ENCODE measurements at places on chromosomes 6 and 20. TPM values are rescaled to one million over a fixed set of nuclear protein-coding genes. Genes with fewer than 3 reads are reported as not detected.

Gene DEF6
- 3.2 TPM for total RNA-seq

Gene STMND1
- not detected for total RNA-seq

Gene ASXL1
- total RNA-seq = 31.6 TPM

Gene HTR1E
- total RNA-seq = not detected

Gene CRYBG1
- 4.4 TPM for total RNA-seq

Gene NHSL1
- 11.5 TPM for total RNA-seq

Gene APCDD1L
- 5.1 TPM for total RNA-seq

Gene MUC22
- not detected for total RNA-seq

DNA sequence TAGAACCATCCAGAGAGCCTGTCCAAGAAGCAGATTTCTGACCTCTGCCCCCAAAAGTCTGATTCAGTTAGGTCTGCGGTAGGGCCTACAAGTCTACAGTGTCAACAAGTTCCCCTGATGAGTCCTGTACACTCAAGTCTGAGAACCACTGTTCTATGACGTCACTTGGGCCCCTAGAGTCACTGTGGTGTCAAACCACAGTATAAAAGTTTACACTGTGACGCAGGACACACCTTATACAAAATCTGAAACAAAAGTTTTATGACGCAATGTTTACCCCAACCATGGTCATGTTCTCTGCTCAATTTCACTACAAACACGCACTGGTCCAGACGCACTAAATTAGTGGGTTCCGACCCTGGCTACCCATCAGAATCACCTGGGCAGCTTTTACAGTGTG lies 17.9 kb downstream of the SLA2 start:
- no peak for DNase-seq

GRCh38 chr6:33375143-33375671 lies 16.4 kb upstream of the KIFC1 start:
- DNase-seq = peak; percentile 49

GRCh38 chr6:34374069-34374468 lies 18.4 kb downstream of the NUDT3 start:
- no peak for DNase-seq

- no peak for DNase-seq
These were observed 499.0 kb upstream of the SLC35B3 start for GRCh38 chr6:8934318-8934717.

- DNase-seq = no peak
These were observed 579.6 kb downstream of the COL12A1 start for GRCh38 chr6:74626288-74626687.

GRCh38 chr20:61023612-61024011 lies 228.4 kb upstream of the CDH4 start:
- no peak for DNase-seq

GRCh38 chr20:50788045-50788991 lies 6.5 kb upstream of the BCAS4 start:
- DNase-seq = no peak

GRCh38 chr6:163793011-163793983 lies 378.8 kb downstream of the QKI start:
- DNase-seq = peak; percentile 86

DNA sequence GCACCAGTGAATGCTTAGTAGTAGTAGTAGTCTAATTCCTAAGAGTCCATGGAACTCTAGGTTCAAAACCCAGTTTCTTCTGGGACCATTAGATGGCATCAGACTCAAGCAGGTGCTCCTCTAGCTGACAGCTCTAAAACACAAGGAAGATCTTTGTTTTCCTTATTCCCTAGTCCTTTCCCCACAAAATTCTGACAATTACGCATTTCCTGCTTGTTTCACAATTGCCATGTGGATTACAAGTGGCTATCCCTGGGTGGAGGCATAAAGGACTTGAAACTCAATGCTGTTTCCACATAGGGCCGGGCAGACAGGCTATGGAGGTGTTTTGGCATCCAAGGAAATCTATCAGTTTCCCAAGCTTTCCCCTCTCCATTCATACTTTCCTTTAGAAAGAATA lies 9.2 kb upstream of the HLA-DOB start:
- no peak for DNase-seq

DNA sequence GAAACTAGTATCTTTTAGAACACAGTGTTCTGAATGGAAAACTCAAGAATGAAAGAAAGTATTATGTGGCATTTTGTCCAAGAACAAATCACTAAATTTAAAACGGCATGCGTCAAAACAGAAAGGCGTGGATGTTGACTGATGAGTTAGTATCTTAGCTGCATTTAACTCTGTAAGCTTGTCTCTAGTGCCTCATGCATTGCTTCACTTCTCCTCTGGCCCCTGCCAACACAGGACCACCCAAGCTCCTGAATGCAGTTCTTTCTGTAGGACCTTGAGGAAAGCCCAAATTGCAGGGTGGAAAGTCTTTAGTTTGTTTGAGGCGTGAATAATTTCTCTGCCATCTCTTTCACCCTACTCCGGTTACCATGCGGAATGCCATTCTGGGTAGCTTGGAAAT lies 632.2 kb downstream of the COL12A1 start:
- no peak for DNase-seq

GRCh38 chr6:148771212-148771601 lies 24.4 kb downstream of the UST start:
- no peak for DNase-seq

DNA sequence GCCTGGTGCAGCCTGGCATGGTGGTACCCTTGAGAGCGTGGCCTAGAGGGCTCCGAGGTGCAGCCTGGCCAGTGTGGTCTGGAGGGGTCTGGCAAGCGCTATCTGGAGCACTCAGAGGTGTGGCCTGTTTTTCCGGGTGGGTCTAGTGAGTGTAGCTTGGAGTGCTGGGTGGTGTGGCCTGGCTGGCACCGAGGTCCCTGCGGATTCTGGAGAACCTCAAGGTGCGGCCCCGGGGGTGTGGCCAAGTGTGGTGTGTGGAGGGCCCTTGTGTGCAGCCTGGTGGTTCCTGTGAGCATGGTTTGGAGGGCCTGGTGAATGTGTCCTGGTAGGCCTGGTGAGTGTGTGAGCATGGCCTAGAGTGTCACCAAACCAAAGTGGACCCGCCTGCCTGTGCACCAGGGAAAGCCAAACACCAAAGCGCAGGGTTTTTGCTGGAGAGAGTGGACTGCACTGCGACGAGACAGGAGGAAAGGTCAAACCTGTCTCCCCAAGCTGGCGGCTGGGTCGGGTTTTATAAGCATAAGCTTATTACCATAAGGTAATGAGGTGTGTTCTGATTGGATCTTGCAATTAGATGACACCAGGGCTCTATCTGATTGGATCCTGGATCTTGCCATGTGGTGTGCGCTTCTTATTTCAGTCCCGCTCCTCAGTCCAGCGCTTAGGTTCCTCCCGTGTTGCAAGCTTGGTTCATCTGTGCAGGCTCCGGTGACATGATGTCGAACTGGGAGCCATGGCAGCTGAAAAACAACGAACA lies 35.7 kb downstream of the IGF2R start:
- no peak for DNase-seq

DNA sequence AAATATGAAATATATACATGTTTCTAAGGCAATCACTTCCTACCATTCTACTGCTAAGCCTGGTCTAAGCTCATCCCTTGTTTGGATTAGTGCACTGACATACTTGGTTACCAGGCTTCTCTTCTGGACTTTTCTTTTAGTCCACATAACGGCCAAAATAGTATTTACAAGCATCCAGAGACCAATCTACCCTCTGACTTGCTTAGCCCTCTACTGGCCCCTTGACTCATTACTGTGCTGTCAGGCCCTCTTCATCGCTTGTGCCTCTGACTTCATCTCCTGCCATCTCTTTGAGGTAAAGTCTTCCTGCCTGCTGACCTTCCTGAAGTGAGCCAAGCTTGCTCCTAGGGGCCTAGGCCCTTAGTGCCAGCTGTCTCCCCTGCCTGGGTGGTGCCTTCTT lies 35.1 kb downstream of the TULP4 start:
- DNase-seq = no peak

GRCh38 chr20:50575865-50576720 lies 65.9 kb downstream of the PTPN1 start:
- no peak for DNase-seq

- no peak for DNase-seq
These were observed 187.8 kb downstream of the MYLK4 start for GRCh38 chr6:2562721-2563451.

- no peak for DNase-seq
These were observed 26.9 kb downstream of the VTA1 start for GRCh38 chr6:142173980-142174379.

DNA sequence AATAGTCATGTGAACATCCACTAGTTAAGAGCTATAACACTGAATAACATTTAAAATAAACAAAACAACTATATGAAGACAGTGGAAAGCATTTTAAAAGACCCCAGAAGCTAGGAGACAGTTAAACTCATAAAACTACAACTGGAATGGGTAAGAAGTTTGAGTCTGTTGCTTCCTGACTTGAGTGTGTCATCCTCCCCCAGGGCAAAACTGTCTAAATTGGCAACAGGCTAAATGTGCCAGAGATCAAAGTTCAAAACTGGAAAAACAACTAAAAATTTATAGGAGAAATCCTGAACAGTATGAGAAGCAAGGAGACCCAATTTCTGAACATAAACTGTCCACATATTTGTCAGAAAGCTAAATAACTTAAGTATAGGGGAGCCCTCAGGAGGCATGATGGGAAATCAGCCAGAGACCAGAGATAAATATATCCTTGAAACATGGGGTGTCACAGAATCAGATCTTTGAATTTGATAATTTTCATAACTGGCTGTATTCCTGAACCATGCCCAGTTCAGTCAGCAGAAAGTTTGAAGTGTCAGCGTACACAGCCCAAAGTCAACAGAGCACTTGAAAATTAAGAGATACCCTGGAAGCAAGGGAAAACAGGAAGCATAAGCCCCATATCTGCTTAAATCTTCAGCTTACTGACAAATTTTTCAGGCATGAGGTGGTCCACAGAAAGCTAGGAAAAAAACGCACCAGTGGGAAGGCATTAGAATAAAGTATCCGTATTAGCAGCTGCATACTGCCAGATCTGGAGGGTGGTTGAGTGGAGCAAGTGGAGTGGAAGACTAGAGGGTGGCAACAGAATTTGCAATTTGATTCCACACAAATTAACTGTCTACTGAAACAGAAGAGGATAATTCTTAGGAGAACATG lies 516.1 kb upstream of the MAN1A1 start:
- no peak for DNase-seq

DNA sequence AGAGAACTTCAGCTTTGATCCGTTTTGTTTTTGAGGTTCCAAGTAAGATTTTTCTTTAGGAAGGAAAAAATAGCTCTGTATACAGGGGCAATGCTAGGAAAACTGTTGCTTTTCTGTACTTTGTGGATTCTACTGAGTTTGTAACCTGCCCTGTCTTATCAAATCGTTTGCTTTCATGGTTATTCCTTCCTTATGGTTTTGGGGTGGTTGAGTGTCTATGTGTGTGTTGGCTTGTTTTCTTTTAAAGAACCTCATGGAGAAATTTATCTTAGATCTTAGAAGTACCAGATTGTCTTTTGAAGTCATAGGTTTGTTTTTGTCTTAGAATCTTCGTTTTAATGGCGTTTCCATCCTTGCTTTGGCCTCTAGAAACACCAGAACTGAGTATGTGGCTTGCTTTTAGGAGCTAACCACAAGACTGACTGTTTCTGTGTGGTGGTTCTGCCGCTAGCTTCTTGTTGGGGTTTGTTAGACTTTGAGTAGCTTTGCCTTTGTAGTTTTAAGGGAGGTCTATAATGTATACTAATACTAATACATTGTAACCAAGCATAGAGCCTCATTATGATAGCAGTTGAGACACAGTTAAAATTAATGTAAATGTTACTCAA lies 86.8 kb downstream of the RPP40 start:
- no peak for DNase-seq

DNA sequence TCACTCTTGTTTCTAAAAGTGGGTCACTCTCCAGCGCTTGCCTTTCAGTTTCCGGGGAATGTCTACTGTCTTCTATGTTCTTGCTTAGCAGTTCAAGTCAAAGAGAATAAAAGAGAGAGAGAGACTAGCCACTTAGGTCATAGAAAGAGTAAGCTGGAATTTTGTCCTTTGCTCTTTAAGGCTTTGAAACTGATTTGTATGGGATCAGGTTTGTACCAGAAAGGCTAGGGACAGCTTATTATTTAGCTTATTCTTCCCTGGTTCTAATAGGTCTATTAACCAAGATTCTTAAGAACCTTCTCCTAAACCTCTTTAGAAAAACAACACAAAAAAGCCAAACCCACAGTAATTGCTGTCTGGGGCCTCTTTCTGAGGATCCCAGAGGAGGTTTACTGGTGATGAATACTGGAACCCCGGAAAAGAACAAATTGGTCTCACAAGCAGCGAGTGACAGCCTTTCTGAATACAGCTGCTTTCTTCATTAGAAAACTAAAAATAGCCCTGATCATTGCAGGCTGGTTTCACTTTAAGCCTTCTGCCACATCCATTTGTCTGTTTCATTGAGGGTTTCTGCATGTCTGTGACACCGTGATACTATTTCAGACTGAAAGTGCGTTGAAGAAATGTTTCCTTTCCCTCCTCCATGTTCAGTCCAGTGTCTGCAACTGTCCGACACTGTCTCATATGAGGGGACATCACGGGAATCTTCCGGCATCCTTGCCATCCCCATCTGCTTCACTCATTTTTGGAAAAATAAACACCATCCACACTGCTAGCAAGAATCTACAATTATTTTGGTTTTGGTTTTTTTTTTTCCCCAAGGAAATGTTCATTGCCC lies 75.1 kb upstream of the ATXN1 start:
- DNase-seq = no peak

- DNase-seq = no peak
These were observed 11.0 kb upstream of the SIM1 start for GRCh38 chr6:100475554-100476320.

- DNase-seq = no peak
These were observed 56.6 kb upstream of the SMOC2 start for GRCh38 chr6:168384045-168385036.

DNA sequence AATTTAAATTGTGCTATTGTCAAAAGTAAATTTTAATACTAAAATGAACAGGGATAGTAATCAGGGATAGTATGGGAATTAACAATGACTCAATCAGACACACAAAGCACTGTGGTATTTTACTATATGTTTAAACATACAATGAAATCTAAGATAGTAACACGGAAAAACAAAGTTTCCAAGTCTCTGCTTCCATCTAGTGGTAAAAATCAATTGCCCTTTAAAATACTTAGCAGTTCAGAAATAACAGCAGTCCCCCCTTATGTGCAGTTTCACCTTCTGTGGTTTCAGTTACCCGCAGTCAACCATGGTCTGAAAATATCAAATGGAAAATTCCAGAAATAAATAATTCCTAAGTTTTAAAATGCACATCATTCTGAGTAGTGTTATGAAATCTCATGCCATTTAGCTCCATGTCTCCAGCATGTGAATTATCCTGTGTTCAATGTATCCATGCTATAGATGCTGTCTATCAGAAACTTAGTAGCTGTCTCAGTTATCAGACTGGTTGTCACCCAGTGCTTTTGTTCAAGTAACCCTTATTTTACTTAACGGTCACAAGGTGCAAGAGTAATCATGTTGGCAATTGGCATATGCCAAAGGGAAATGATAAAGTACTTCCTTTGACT lies 58.5 kb downstream of the AHI1 start:
- DNase-seq = no peak

Data from kidney epithelial cell (primary cell).